ENCODE measurements at places on chromosomes 2 and 18.

GRCh38 chr2:227864161-227864756 lies 7.2 kb upstream of the DAW1 start:
- no peak for DNase-seq

DNA sequence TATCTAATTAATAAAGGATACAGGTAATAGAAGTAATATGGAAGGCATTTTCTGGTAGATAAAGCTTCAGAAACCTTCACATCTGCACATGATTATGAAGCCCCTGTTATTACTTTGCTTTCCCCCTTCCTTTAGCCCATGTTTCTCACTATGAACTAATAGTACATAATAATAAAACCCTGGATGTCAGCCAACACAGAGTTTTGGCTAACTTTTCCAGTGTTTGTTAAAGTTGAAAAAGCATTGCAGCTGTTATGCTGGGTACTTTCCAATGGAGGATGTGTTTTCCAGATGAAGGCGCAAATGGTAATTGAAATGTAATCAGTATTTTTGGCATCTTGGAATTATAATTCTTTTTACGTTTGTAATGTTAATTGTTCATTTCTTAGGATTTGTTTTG lies 43.5 kb downstream of the SPTBN1 start:
- DNase-seq: no peak

DNA sequence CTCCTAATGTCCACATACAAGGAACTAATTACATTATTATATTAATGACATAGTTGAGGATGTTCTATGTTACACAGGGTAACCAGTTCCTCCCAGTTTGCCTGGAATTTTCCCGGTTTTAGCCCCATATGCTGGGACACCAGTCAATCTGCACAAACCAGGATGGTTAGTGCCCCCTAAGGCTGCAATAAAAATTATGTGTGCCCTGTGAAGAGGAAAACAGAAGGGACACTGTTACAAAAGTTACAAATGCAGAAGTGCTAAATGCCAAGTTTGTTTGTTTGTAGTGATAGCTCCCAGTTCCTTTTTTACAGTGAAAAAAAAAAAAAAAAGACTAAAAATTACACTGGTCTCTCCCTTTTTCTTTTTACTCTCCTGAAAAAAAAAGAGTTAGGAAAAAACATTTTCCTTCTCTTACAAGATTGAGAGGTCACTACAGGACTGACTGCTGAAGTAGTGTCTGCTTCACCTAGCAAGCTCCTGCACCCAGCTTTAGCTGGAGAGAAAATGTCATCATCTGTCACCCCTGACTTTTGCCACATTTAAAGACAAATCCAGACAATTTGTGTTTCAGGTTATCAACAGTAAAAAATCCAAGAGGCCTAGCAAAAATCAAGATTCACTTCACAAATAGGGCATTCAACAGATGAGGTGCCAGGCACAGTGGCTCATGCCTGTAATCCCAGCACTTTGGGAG lies 3.2 kb downstream of the ANKRD44 start:
- no peak for DNase-seq

- no peak for DNase-seq
These were observed 1.3 kb downstream of the NGEF start for GRCh38 chr2:233011702-233012131.

DNA sequence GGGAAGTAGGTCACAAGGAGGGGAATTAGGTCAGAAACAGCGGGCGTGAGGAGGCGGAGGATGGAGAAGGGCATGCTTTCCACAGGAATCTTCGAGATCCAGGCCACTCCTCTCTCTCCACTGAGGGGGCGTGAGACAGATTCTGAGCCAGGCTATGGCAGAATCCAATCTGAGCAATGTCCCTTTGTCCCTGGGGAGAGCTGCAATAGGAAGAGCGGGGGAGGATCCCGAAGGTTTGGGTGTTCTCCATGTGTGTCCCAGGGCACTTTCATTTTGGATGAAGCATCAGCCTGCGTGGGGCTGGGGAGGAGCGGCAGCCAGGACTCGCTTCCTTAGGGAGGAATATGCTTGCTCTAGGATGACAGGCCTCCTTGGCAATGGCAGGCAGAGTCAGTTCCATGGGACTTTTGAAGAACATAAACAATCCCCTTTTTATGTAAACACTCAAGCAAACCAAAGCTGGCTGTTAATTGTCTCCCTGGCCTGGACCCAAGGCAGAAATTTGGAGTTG lies 84.0 kb downstream of the LIPG start:
- DNase-seq: no peak

GRCh38 chr2:1796232-1796930 lies 52.1 kb upstream of the PXDN start:
- no peak for DNase-seq

DNA sequence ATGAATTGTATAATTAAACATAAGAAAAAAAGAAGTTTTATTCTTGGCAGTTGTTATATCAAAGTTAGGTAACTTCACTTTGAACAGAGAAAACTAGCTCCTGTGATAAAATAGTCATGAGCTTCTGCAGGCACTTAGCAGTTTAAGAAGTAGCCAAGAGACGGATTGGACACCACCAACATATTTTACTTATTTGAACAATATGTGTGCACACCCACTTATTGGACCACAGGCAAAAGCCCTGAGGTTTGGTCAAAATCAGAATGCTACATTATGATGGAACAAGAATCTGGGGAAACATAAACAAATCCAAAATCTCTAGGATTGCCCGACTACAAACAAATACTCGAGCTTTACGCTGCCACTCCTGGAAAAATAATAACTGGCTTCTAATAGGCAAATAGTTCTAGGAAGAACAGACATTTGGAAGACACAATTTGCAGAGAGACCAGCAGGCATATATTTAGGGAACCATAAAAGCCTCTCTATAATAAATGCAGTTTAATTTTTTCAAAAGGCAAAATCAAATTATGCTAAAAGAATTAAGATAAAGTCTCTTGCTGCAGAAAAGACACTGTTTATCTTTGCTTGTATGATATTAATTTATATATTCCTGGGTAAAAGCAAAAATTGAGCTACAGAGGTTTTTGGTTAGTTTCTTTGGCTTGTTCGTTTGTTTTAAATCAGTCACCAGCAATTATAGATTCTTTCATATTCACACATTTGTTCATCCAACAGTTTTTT lies 117.9 kb downstream of the CDC42EP3 start:
- no peak for DNase-seq

- DNase-seq: no peak
These were observed 75.6 kb upstream of the EFEMP1 start for GRCh38 chr2:55999231-55999630.

DNA sequence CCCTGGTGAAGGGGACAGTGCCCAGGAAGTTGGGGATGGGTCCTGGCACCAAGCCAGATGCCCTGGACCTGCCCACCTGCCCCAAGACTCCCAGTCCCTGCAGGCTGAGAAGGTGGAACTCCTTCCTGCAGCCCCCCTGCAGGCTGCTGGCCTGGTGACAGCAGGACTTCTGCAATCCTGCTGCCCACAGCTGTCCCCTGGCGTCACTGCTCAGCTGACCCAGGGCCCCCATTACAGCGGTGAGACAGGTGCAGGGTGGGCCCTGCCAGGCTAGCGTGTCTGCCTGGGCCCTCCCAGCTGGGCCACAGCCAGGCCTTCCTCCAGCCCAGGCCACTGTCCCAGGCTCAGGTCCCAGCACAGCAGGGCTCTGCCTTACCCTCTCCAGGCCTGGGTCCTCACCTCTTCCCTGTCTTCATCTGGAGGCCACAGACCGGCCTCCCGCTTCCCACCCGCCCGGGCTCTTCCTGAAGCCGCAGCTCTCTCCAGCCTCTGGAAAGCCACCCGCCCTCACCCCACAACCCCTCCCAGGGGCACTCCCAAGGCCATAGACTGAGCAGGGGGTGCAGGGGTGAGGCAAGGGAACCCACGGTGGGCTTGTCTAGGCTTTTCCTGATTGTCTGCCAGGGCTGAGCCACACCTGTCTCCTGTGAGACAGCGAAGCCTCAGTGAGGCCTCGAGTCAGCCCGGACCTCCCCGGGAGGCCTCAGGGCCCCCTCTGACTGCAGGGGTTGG lies 8.8 kb upstream of the ERFE start:
- DNase-seq: no peak

- DNase-seq: no peak
These were observed 257.1 kb downstream of the MYO3B start for GRCh38 chr2:170434900-170435621.

DNA sequence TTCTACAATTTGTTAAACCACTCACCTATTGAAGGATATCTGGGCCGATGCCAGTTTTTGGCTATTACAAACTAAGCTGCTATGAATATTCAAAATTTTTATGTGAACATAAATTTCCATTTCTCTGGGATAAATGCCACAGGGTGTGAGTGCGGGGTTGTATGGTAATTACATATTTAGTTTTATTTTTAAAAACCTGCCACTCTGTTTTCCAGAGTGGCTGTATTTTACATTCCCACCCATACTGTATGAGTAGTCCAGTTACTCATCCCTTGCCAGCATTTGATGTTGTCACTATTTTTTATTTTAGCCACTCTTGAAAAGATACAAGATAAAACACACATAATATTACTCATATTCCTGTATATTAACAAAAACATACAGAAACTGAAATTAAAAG lies 22.9 kb downstream of the GRP start:
- no peak for DNase-seq

- no peak for DNase-seq
These were observed 140.3 kb downstream of the OSR1 start for GRCh38 chr2:19218166-19218565.

DNA sequence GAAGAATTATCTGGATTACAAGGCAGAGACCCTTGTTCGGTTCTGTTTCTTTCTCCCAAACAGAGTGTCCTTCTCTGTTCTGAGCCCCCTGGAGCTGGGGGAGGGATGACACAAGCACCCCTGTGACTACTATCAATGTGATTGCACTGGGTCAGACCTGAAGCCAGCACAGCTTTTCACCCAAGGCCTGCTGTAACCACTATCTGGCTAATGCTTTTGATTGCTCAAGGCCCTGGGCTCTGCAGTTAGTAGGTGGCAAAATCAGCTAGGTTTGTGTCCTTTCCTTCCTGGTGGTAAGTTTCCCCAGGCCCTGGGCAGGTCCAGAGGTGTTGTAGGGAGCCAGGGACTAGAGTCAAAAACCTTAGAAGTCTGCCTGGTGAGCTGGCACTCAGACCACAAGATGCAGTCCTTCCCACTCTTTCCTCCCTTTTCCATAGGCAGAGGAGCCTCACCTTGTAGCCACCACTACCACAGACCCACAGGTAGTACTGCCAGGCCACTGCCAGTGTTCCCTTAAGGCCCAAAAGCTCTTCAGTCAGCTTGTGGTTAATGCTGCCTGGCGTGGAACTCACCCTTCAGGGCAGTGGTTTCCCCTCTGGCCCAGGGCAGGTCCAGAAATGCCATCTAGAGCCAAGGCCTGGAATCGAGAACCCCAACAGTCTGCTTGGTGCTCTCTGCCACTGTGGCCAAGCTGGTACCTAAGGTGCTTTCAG lies 83.0 kb downstream of the FAM117B start:
- DNase-seq: no peak

- DNase-seq: no peak
These were observed 31.5 kb upstream of the FAM124B start for GRCh38 chr2:224433442-224433841.

DNA sequence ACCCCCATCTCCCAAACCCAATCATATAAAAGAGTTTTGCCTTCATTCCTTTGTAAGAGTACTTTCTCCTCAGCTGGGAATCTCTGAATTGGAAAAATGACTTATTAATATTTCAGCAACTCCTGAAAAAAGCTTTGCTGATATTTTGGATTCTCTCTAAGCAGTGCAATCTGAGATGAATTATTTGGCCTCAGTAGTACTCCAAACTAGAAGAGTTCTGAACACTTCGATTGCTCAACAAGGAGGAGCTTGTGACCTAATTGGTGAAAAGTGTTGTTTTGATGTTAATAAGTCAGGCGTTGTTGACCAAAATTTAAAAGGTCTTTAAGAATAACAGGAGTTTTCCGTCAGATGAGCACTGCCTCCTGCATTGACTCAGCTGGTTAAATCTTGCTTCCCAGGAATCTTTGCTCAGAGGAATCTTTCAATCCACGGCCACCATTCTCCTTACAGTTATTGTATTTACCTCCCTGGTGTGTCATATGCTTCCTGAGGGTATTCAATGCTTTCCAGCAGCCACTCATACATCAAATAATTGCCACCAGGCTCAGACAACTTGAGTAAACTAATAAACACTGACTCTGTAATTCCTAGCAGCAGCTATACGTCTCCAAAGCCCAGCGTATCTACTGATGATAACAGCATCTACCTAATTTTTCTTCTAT lies 24.5 kb upstream of the LIPG start:
- DNase-seq: no peak

DNA sequence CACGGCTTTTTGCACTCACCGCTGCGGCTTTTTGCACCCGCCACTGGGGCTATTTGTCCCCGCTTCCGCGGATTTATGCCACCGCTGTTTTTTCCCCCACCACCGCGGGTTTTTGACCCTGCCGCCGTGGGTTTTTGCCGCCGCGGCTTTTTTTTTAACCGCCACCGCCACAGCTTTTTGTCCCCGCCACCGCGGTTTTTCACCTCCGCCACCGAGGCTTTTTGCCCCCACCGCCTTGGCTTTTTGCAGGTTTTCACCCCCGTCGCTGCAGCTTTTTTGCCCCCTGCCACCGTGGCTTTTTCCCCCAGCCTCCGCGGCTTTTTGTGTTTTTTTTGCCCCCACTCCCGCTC lies 2796.7 kb upstream of the TEKT4 start:
- no peak for DNase-seq

- DNase-seq: no peak
These were observed 48.9 kb upstream of the EMILIN2 start for GRCh38 chr18:2797951-2798350.

DNA sequence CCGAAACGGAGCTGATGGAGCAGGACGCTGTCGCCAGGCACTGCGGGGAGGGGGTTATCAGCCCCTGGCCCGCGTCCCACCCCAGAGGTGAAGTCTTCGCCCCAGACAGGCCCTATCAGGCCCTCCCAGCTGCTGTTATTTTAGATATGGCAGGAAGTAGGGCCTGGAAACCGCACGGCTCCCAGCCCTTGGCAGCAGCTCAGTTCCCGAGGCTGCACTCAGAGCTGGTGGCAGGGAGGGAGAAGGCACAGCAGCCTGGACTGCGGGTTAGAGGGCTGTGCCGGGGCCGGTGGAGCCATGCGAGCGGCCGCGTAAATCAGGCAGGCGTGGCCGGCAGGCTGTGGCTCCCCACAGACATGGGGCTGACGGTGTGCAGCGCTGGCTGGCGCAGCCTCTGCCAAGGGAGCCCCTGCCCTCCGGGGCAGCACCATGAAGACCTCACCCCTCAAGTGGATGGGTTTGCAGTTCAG lies 111.4 kb downstream of the NFATC1 start:
- DNase-seq: no peak

- DNase-seq: no peak
These were observed 23.5 kb upstream of the RPL37A start for GRCh38 chr2:216474925-216475670.

DNA sequence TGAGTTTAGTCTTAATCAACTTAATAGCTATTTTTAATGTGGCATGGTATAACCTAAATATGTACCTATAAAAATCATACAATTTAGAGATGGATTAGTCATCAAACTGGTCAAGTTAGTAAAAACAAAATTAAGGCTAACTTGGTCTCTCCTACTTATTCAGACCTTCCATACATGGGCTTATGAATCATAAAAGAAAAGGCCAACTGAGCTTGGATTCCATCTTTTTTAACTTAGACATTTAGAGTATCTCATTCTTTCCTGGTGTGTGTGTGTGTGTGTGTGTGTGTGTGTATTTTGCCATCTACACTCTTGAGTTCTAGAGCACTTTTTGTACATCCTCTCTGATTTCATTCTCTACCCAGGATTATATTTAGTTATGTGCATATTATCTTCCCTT lies 637.5 kb downstream of the PLCL1 start:
- no peak for DNase-seq

All from HTR-8/SVneo (cell line).